GM03348 (cell line): ENCODE measurements at places on chromosomes 2 and 18.
A peak's percentile ranks its signal among the peaks of the same experiment; 100 is the strongest.

DNA sequence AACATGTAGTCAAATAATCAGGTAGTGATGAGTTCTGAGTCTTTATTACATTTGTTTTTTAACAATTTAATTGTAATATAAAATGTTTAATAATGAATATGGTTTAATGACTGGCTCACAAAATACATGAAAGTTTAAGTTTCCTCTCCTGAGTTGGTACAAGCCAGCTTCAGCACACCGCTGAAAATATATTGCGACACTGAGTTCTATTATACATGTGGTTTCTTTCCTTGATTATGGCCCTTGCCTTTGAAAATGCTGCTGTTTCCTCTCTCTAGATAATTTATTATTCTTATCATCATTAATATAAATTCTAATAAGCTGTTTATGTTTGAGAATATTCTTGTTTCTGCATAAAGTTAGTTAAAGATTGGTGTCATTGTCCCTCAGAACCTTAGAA is 249.3 kb downstream of the PARD3B start:
- DNase-seq = no peak

DNA sequence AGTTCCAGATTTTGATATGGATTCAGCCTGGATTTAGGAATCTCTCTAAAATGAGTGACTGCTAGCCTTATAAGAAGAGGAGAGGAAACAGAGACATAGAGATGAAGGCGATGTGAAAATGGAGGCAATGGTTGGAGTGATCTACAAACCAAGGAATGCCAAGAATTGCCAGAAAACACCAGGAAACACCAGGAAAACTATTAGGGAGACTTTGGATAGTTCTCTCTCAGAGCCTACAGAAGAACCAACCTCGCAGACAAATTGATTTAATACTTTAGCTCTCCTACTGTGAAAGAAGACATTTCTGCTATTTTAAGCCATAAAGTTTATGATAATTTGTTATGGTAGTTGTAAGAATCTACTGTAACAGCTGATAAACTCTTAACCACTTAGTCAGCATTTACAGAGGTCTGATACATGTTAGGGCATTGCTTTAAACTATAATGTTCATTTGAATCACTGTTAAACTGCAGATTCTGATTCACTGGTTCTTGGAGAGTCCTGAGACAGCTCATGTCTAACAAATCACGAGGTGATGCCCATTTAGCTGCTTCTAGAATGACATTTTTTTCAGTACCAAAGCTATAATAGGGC is 1702.6 kb upstream of the LRRTM1 start:
- no peak for DNase-seq

GRCh38 chr18:31156821-31157763 is 5.6 kb downstream of the DSC1 start:
- no peak for DNase-seq

DNA sequence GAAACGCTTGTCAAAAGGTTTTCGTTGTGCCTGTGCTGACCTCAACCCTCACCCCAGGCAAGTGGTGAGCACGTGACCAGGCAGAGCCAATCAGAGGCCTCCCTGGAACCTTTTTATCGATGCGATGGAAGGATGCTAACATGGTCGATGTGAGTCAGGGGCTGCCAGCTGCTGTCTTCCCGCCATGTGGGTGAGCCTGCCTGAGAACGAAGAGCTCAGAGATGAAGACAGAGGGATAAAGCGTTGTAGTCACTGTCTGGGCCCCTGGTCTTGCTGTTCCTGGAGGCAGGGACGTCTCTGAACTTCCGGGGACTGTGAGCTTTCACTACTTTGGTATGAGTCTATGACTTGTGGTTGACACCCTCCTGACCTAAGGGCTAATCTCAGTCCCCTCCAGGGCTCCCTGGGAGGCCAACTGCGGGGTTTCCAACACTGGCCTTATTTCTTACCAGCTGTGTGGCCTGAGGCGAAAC is 18.6 kb downstream of the DNMT3A start:
- no peak for DNase-seq

GRCh38 chr2:233901367-233901766 is 15.8 kb upstream of the TRPM8 start:
- no peak for DNase-seq

DNA sequence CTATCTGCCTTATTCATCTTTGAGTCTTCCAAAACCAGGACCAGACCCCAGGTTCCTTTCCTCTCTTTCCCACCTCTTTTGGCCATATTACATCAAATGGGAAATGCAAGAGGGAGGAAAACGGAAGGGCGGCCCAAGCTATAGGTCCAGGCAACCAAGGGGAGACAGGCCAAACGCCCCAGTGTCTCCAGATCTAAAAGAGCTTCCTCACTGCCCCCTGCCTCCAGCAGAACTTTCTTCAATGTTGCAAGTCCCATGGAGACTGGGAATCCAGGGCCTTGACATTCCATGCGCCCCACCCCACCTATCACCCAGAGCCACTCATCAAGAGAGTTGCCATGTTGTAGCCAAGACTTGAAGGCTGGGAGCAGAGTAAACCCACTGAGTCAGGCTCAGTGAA is 15.4 kb downstream of the TNS1 start:
- DNase-seq = no peak

DNA sequence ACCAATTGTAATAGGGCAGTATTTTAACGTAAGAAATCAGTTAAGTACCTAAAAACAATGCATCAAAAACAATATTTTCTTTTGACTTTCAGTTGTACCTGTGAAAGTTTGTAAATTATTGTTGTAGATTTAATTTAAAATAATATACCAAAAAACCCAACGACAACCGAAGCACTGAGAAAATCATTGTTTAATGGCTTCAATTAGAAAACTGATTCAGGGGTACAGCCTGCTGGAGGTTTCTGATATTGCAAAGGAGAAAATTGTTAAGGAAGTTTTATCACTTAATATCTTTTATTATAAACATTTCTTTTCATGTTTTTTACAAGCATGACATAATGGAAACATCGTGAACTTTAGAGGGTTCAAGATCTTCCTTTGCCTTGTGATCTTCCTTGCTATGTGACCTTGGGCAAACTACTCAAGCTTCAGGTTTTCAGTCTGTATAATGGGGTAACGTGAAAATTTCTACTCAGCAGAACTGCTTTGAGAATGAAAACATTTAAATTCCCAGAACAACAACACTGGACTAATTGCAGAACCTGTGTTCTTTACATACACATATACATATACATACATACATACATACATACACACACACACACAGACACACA is 76.3 kb upstream of the GLS start:
- DNase-seq = peak; percentile 38

DNA sequence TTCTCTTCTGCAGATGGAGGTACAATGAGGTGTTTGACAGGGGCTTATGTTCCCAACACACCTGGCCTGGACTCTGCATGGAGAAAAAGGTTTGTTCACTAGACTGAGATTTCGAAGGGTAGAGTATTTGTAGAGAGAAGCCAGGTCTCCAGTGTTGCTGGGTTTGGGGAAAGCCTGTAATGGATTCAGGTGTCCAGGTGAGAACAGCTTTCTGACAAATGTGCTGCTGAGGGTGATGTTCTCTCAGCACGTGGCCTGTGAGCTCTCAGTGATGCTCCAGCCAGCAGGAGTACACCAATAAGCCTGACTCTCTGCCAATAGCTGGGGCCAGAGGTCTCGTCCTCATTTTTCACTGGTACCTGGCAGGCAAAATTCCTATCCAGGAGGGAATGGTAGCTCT is 43.8 kb upstream of the ARHGAP25 start:
- DNase-seq = no peak

DNA sequence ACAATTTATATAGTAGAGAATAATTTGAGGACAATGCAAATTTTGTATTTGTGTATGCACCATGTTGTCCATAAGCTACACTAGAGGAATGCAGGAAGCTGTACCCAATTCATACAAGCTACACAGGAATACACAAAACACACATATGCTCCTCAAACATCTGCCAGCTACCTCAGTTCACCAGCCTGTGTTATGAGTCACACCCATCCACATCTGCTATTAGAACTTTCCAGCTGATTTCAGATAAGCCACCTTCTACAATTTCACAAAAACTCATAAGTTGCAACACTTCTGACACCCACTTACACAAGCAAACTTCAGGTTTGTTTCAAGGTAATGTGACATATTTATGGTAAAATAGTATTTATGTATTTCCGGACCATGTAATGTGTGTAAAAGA is 438.9 kb downstream of the SATB2 start:
- no peak for DNase-seq

DNA sequence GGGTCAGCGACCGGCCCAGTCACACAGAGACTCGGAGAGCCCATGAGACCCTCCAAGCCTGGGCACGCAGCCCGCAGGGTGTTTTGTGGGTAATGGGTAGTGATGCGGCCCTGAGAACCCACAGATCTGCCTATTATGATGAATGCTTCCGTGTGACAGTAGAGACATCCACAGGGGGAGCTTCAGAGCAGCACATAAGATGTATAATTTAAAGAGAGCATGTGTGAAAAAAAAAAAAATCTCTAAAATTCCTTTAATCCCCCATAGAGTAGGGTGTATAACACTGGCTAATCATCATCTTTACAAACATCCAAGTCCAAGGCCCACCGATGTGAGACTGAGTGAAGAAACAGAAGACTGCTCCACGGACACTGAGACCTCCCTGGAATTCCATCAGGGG is 34.6 kb downstream of the BIN1 start:
- no peak for DNase-seq

DNA sequence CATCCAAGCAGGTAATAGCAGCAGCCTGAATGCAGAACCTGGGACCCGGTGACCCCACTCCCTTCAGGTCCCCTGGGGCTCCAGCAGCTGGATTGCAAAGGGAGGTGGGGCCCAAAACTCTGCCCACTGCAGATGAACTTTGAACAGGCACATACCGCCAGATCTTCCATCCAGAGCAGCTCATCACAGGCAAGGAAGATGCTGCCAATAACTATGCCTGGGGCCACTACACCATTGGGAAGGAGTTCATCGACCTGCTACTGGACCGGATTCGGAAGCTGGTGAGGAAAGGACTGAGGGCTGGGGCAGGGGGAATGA is 9.2 kb upstream of the DNAJB2 start:
- no peak for DNase-seq

GRCh38 chr2:121605820-121606733 is 43.2 kb downstream of the CLASP1 start:
- no peak for DNase-seq

- DNase-seq = peak; percentile 53
Observed at GRCh38 chr2:218645126-218645525, 14.3 kb downstream of the ZNF142 start.

DNA sequence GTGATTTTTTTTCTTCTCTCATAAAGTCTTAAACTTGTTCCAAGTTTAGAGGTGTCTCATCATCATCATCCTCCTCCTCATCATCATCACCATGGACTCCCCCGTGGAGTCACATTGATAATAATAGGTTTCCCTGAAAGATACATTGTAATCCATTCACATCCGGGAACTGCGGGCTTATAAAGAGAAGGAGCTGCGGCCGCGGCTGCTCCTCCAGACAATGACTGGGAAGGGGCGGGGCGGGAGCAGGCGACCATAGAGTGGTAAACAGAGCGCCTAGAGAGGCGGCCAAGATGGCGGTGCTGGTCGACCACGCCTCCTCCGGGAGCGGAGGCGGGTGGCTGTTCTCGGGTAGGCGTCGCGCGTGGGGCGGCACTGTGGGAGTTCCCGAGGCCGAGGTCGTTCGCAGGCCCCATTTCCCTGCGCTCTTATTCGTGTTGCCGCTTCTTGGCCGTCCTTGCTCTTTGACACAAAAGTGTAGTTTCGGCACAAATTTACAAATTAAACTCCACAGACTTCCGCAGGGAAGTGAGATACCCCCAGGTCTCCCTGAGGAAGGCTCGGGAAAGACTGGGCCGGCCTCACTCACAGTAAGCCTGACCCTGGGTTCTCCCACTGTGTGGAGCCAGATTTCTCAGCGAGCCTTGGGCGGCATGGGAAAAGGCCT is 1.8 kb upstream of the TCF4 start:
- DNase-seq = peak; percentile 95

GRCh38 chr18:3584897-3585460 is 135.0 kb downstream of the TGIF1 start:
- no peak for DNase-seq

DNA sequence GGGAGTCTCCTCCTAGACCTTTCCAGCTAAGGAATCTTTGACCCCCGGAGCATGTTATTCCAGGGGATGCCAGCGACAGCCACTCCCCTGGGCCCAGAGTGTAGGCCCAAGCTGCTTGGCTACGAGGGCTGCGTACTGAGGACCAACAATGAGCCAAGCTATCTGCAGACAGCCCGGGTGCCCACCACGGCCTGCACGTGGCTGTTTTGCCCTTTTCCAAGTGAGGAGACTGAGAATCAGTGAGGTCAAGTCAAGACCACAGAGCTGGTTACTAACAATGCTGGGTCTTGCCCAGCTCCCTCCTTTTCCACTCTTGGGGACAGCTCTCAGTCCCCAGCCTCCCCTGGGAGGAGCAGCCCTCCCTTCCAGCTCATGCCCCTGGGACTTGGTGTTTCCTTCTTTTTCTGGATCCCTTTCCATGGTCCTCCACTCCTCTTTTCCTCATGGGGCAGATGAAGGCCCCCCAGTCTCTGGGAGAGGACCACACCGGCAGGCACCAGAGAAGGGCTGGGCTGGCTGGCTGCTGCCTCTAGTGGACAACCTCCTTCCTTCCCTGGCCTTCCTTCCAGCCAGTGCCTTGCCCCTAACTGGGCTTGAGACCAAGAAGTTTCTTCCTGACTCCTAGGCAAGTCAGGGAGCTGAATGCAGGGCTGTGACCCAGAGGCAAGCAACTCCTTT is 550 bp upstream of the MALL start:
- DNase-seq = peak; percentile 81

GRCh38 chr18:48167897-48168253 is 237.4 kb upstream of the SMAD2 start:
- DNase-seq = no peak

DNA sequence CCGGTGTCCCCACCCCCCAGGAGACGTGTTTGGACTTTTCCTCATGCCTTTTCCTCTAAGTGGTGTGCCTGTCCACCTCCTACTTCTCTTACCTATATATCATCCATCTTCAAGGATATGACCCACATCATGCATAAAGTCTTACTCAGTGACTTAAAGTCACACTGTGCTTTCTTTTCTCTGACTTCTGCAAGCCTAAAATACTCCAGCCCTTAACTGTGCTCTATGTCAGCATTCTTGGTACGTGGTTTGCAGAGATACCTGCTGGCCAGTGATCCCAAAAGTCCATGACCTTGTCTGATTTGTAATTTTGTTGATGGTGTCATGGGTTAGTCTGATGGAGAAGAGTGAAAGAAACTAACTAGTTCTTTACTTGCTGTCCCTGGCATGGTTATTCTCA is 393.6 kb upstream of the NRP2 start:
- DNase-seq = no peak

GRCh38 chr2:2590141-2590540 is 259.1 kb upstream of the MYT1L start:
- DNase-seq = no peak

- DNase-seq = no peak
Observed at GRCh38 chr2:198004921-198005829, 200.8 kb downstream of the PLCL1 start.

GRCh38 chr2:201235860-201236811 is 24.2 kb upstream of the CASP8 start:
- peak; percentile 83 for DNase-seq

GRCh38 chr18:3223356-3223755 is 3.6 kb upstream of the MYOM1 start:
- no peak for DNase-seq
